Right cardiac atrium (tissue), 5 donors: ENCODE measurements at places on chromosomes 7 and 10. TPM values are rescaled to one million over a fixed set of nuclear protein-coding genes. Genes with fewer than 3 reads are reported as not detected.

- DNase-seq = no peak
Observed at GRCh38 chr10:103897241-103897774, 20.7 kb downstream of the STN1 start.

LRRC17 gene
- 3.0 TPM for total RNA-seq

GRCh38 chr7:80150611-80151273 is 16.1 kb downstream of the GNAI1 start:
- no peak for DNase-seq

DNA sequence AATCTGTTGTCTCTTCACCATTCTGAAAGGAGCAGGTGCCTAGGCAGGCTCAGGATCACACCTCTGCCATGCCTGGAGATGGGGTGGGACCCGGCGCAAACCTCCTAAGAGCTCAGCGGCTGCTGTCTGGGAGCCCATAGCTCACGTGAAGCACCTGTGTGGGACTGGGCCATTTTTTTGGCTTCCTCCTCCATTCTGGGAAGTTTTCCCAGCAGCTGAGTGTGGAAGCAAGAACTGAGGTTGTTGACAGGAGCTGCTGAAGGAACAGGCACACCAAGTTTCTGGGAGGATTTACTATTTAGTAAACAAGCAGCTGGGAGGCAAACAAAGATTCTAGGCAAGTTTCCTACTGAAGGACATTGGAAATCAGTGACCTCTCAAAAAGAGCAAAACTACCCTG is 77.3 kb downstream of the FAM13C start:
- no peak for DNase-seq

GRCh38 chr10:31958856-31959255 is 30.2 kb upstream of the ARHGAP12 start:
- DNase-seq = no peak

GTF2I gene
- 137 TPM for total RNA-seq

RAPGEF5 gene
- total RNA-seq = 30.8 TPM

DNA sequence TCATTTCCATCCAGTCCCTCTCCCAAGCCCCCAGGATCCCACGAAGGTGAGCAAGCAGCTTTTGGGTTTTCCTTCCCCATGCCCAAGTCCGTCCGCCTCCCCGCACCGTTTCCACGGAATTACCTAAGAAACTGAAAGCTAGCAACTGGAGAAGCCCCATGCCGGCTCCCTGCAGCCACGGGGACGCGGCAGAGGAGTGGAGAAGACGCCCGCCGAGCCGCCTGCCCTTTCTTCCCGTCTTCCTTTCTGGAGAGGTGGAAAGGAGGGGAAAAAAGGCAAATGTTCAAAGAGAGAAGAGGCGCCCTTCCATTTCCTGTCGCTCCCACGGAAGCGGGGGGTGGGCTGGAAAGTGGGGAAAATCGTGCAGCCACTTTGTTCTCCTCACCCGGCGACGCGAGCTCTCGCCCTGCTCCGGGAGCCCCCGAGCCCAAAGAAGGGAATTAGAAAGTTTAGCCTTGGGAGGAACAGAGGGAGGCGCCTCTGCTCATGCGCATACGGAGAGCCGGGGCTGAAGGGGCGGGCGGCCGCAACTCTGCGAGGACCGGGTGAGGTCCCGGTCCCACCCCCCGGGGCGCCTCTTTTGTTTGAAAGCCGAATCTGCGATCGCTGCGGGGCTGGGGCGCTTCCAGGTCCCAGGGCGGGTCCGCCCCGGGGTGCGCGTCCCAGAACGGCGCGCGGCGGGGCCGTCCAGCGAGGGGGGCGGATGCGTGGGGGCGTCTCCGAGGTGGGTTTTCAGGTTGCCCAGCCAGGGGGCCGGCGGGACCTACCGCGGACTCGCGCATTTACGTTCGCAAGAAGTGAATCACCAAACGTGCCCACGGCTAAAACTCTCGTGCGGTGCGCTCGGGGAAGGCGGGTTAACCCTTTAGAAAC is at the start of gene LAMB1:
LAMB1 (minus strand) TSS at position 436 of the 873 bp plus-strand sequence; CDS start at position 160, 276 bp downstream.
- DNase-seq = peak; percentile 87

DNA sequence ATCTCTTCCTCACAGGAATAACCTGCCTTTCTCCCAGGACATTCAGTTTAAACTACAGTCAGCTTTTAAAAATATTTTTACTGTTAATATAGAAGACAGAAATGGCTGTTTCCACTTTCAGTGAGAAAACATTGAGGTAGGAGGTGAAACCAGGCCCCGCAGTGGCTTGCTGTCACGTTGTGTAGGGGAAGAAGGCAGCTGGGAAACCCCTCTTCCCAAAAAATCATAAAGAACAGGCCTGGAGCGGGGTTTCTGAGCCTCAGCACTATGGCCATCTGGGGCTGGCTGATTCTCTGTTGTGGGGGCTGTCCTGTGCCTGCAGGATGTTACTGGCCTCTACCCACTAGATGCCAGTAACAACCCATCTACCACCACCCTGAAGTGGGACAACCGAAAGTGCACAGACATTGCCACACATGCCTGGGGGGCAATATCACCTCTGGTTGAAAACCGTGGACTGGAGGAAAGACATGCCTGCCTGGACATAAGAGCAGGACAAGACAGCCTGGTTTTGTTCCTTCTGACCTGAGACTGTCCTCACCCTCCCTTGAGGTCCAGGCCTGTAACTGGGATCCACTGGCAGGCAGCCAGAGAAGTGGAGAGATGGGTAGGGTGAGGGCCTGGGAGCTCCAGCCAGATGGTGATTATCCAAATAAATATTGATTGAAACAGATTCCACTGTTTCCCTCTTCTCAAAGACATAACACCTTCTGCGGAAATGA is 43.9 kb downstream of the KCNH2 start:
- no peak for DNase-seq

DNA sequence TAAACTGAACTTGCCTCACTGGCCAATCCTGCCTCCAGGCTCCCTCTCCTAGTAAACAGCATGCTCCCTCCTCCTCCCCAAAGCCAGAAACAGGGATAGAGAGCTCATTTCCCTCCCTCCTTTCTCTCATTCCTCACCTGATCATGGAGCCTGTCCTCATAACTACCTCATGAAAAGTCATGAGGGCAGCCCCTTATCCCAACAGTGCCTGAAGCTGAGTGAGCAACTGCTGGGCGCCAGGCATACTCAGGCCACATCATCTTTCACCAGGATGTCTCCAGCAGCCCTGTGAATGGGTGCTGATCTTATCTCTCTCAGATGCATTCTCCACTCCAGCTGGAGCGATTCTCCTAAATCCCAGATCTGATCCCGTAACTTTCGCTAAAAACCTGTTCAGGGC is 307.2 kb downstream of the PRPF18 start:
- DNase-seq = no peak

- DNase-seq = no peak
Observed at GRCh38 chr10:88440541-88440940, 142.6 kb downstream of the RNLS start.

TSPAN13 gene
- total RNA-seq = 6.9 TPM
